ENCODE measurements at places on chromosomes 1 and 21. TPM values are rescaled to one million over a fixed set of nuclear protein-coding genes. Genes with fewer than 3 reads are reported as not detected.

DNA sequence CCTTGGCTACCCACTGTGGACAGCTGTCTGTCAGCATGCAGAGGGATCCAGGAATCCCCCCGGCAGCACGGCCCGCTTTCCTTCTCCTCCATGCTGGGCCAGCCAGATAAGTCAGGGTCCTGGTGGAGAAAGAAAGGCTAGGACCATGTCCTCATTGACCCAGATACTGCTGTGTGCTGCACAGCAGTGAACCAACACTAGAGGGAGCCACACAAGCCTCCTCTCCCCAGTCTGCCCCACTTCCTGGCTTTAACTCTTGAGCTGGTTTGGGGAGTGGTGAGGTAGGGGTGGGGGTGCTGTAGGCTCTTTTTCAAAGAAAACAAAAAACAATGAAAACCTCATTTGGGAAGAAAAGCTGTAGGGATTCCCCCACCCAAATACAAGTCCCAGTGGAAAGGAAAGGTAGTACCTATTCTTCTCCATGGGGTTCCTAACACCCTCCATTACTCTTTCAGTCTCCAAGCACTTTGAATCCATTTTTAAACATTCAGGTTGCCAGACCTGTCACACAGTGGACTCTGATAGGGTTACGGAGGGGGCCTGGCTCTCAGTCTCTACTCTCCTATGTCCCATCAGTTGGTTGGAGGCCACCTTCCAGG, 84.9 kb upstream of the CD1D start:
- peak; percentile 59 for DNase-seq

DNA sequence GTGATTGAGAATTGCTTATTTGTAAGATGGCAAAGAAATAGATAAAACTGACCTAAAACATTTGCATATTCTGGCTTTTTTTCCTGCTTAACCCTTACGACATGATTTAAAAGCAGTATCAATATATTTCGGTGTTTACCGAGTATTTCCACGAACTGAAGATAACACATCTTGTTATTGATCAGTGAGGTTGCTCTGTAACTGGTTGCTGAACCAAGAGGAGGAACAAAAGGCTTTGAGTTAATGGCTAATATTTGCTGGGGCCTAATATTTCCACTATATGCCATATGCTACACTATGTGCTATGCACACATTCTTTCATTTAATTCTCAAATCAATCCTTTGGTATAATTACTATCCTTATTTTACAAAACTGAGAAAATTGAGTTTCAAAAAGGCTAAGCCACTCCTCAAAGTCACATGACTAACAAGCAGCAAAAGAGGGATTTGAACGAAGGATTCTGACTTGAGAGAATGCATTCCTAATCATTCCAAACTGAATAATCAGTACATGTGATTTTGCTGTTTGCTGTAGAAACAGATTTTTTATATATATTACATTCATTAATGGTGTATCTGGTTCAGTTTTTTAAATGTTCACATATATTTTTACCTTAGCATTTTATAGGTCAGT, 346.0 kb downstream of the USP25 start:
- no peak for DNase-seq

DNA sequence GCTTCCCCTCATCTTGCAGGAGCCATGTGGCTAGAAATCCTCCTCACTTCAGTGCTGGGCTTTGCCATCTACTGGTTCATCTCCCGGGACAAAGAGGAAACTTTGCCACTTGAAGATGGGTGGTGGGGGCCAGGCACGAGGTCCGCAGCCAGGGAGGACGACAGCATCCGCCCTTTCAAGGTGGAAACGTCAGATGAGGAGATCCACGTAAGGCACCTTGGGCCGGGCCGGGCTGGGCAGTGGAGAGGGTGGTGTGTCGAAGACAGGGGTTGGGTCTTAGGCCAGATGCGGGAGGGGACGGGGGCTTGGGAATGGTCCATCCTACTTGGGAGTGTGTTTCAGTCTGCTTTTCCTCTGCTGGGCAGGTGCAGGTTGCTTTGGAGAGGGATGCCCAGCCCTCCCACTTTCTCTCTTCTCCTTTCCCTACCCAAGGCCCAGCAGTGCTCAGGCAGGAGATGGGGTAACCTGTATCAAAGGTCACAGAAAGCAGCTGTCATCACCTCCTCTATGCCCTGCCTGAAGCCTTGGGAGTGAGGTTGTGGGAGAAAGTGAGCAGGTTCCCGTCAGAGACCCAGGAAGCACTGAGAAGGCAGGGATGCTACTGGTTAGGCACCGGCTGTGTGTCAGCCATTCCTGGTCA, 18.9 kb downstream of the EPHX1 start:
- no peak for DNase-seq

The PSEN2 gene
- total RNA-seq, result 2.7 TPM

The LRRC39 gene
- 2.9 TPM for total RNA-seq

The UBL4B gene
- total RNA-seq, result not detected

The HMGCL gene
- total RNA-seq, result 40.8 TPM

The RAB25 gene
- 216 TPM for total RNA-seq

The KIF2C gene
- total RNA-seq, result 5.5 TPM
